ENCODE measurements at places on chromosomes 12 and 14. TPM values are rescaled to one million over a fixed set of nuclear protein-coding genes. Genes with fewer than 3 reads are reported as not detected.

- no peaks in the 10 kb centered on the region for H3K36me3 ChIP-seq
- H3K4me3 ChIP-seq = no peak overlapping the region
- no peak overlapping the region for H3K27ac ChIP-seq
These were observed 101.9 kb downstream of the TMTC2 start for GRCh38 chr12:82788594-82788993.

DNA sequence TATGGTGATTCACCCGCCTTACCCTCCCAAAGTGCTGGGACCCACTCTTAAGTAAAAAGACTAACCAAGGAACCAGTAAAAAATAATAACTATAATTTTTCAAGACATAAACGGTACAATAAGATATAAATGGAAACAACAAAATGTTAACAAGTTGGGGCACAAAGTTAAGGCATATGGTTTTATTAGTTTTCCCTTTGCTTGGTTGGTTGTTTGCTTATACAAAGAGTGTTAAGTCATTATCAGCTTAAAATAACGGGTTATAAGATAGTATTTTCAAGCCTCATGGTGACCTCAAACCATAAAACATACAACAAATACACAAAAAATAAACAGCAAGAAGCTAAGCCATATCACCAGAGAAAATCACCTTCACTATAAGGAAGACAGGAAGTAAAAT is 406.1 kb downstream of the SEC23A start:
- no peaks in the 10 kb centered on the region for H3K4me1 ChIP-seq
- no peaks in the 10 kb centered on the region for H3K36me3 ChIP-seq

- DNase-seq = no peak
- H3K27me3 ChIP-seq = peaks cover 7% of the 10 kb centered on the region
- no peaks in the 10 kb centered on the region for H3K4me1 ChIP-seq
- H3K36me3 ChIP-seq = no peaks in the 10 kb centered on the region
- H3K4me3 ChIP-seq = no peak overlapping the region
- H3K27ac ChIP-seq = no peak overlapping the region
These were observed 425.0 kb downstream of the SNAPC1 start for GRCh38 chr14:62187265-62187664.

GRCh38 chr12:31745242-31745641 is 16.4 kb upstream of the AMN1 start:
- no peak for DNase-seq
- H3K4me1 ChIP-seq = peaks cover 3% of the 10 kb centered on the region
- H3K36me3 ChIP-seq = no peaks in the 10 kb centered on the region
- no peak overlapping the region for H3K4me3 ChIP-seq
- H3K27ac ChIP-seq = no peak overlapping the region
- H3K27me3 ChIP-seq = no peaks in the 10 kb centered on the region

GRCh38 chr14:36940476-36940875 is 231.9 kb downstream of the SLC25A21 start:
- H3K27ac ChIP-seq = no peak overlapping the region
- H3K27me3 ChIP-seq = no peaks in the 10 kb centered on the region

CISTR gene
- 2.5 TPM for polyA plus RNA-seq

- H3K4me3 ChIP-seq = peak overlapping the region; percentile 42
- DNase-seq = peak; percentile 33
- no peaks in the 10 kb centered on the region for H3K36me3 ChIP-seq
- H3K4me1 ChIP-seq = peaks cover 10% of the 10 kb centered on the region
- peaks cover 41% of the 10 kb centered on the region for H3K27me3 ChIP-seq
These were observed 1.3 kb downstream of the TMEM233 start for GRCh38 chr12:119594772-119595445.

APOF gene
- polyA plus RNA-seq = not detected

WNT1 gene
- not detected for polyA plus RNA-seq

DNA sequence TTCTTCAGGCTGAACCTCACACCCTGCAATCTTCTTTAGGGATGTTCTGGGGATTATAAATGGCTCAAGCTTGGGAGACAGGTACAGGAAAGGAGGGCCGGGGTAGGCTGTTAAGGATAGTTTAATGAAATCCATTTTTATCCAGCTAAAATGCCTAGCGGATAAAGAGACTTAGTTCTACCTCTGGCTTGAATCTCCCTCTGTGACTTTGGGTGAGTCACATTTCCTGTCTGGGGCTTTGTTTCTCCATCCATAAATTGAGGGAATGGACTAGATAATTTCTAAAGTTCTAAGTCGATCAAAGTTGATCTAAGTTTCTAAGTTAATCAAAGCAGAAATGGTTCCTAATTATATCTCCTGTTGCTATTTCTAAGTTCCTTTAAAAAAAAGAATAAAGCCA is 319.6 kb upstream of the E2F7 start:
- no peaks in the 10 kb centered on the region for H3K36me3 ChIP-seq
- H3K27me3 ChIP-seq = no peaks in the 10 kb centered on the region
- no peak overlapping the region for H3K27ac ChIP-seq

CCDC184 gene
- polyA plus RNA-seq = 0.76 TPM

DNA sequence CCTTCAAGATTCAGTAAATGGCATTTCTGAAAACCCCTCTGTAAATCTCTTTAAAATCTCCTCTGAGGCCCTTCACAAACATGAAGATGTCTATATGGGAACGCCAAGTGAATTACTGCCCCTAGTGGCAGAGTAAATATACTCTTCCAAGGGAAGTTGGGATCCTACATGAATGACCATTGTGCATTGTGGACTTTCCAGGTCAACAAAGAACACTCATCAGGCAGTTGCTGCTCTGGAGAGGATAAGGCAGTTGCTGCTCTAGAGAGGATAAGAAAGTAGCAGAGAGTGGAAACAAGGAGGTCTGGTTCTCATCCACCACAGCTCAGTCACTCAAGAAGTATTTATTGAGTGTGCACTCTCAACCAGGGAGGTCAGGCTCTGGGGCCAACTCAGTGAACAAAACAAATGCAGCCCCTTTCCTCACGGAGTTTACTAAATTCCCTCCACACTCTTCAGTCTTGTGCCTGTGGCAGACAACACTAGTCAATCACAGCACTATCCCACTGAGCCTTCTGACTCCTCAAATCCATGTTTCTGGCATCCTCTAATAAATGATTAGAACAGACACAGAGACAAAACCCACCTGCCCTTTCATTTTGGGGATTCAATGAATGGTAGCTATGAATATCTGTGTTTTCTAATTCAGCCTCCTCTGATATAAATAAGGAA is 52.9 kb downstream of the SVOP start:
- no peaks in the 10 kb centered on the region for H3K4me1 ChIP-seq
- no peak for DNase-seq
- H3K27ac ChIP-seq = no peak overlapping the region
- H3K36me3 ChIP-seq = no peaks in the 10 kb centered on the region

DNA sequence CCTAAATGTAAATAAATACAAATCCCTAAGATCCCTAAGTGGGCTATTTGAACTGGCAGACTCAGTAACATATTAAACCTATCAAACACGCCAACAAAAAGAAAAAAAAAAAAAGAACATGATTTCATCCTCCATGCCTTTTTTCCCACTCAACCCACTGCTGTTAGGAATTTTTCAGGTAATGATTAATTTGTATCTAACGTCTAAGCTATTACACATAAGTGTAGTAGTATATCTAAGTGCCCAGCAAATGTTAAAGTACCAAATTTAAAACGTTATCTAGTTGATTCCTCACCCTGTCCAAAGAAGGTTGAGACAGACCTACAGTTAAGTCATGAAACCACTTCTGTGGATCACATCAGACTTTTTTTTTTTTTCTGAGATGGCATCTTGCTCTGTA is 16.4 kb upstream of the ARID4A start:
- peaks cover 42% of the 10 kb centered on the region for H3K4me1 ChIP-seq
- H3K27ac ChIP-seq = peak overlapping the region; percentile 89
- H3K36me3 ChIP-seq = peaks cover 82% of the 10 kb centered on the region
- H3K4me3 ChIP-seq = no peak overlapping the region

PLEKHG7 gene
- not detected for polyA plus RNA-seq

GRCh38 chr12:39571351-39571750 is 48.3 kb downstream of the ABCD2 start:
- H3K27me3 ChIP-seq = no peaks in the 10 kb centered on the region

ATP2A2 gene
- polyA plus RNA-seq = 494 TPM

GRCh38 chr12:108838194-108839017 is 19.0 kb downstream of the SSH1 start:
- peaks cover 45% of the 10 kb centered on the region for H3K36me3 ChIP-seq
- H3K27ac ChIP-seq = peak overlapping the region; percentile 96
- H3K27me3 ChIP-seq = no peaks in the 10 kb centered on the region
- H3K4me3 ChIP-seq = no peak overlapping the region

PCNX4 gene
- 19.7 TPM for polyA plus RNA-seq

AMN gene
- 0.11 TPM for polyA plus RNA-seq

DNA sequence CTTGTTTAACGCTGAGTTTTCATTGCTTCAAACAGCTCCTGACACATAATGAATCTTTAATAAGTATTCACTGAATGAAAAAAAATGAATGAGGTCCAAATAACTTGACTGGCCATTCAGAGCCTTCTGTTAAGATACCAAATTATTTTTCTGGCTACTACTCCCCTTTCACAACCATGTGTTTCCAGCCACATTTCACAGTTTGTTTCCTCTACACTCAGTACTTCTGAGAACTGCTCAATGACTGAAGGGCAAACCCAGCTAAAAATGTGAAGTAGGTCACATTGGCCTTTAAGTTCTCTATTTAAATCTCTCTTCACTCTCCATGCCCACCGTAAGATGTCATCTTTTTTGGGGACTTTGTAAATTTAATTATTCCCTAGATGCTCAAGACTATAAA is 78.4 kb upstream of the KRR1 start:
- H3K36me3 ChIP-seq = no peaks in the 10 kb centered on the region
- no peak overlapping the region for H3K4me3 ChIP-seq
- DNase-seq = no peak
- no peak overlapping the region for H3K27ac ChIP-seq

DNA sequence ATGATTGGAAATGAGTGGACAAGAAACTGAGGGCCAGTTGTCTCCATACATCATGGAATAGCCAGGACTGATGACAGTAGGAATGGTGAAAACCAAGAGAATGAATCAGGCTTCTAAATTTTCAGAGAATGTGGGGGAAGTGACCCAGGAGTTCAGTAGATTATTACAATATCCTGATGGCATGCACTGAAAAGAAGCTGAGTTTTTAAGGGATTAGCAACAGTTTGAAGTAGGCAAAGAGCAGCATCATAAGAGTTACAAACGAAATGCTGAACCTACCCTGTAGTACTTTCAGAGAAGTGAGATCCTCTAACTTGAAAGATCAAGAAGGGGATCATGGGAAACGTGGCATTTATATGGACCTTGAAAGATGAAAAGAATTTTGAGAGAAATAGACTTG is 13.2 kb downstream of the SLC2A14 start:
- no peak overlapping the region for H3K27ac ChIP-seq
- DNase-seq = no peak
- no peak overlapping the region for H3K4me3 ChIP-seq
- no peaks in the 10 kb centered on the region for H3K36me3 ChIP-seq
